Right renal pelvis (tissue), 4 donors: ENCODE measurements at places on chromosomes 2 and 18.

GRCh38 chr2:180359522-180360282 is 352.6 kb upstream of the CWC22 start:
- no peak for DNase-seq

DNA sequence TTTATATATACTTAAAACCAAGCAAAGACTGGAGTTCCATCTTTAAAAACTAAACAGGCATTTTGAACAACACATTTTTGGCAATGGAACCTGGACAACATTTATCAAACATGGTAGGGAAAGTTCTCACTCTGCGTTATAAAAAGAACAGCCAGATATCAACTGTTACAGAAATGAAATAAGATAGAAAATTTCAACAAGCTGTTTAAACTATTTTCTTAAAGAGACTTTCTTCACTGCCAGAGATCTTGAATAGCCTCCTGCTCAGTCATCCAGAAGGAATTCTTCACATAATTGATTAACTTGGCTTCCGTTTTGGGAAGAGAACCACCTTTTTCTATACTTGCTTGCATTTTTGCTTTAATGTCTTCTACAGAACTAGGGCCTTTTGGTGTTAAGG is 166.0 kb upstream of the PIK3C3 start:
- no peak for DNase-seq

- DNase-seq, result no peak
Measured at GRCh38 chr2:33426666-33427231, 49.7 kb upstream of the RASGRP3 start.

- no peak for DNase-seq
Measured at GRCh38 chr2:40098786-40099470, 319.9 kb upstream of the THUMPD2 start.

GRCh38 chr2:226020956-226021355 is 621.4 kb downstream of the NYAP2 start:
- DNase-seq, result no peak

GRCh38 chr2:49845671-49846070 is 691.4 kb upstream of the FSHR start:
- no peak for DNase-seq

DNA sequence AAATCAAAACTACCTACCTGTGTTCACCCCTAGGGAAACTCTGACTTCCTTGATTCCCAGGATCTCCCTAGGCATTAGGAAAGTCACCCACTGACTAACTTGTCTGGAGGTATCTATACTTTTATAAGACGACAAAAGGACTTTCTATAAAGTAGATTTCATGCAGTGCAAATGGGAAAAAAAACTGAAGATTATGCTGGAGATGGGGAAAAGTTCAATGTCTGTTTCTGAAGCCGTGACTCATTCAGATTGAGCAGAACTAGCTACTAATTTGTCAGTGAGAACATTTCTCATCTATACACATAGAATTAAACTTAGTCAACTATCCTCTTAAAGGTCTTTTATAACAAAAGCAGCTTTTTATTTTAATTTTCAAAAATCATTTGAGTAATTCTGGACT is 6.0 kb downstream of the SEPTIN10 start:
- DNase-seq, result no peak

DNA sequence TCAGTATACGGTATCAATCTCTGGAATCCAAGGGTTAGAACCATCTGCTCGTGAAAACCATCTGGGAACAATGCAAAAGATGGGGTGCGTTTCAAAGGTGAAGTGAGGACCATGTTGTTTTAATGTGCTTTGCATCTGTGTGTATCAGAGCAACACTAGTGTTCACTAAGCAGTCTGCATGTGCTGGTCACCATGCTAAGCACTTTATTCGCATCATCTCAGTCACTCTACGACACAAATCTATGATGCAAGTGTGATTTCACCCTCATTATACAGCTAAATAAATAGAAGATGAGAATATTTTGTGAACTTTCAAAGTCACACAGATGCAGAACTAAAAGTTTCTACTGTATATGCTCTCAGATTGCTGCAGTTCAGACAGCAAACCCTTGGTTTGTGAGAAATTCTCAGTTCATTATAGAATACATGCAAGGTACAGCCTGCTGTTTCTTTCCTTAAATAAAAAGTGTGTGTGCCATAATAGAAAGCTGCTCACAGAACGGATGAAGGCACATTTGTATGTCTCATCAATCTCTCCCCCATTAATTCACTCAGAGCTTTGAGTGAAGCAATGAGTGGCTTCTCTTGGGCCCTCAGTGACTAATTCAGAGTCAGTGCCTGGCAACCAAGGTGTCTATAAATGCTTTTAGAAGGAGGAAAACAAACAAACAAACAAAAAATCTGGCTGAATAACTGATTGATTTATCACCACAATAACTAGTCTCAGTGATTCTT is 652.8 kb upstream of the SOX11 start:
- no peak for DNase-seq

GRCh38 chr18:24369426-24369825 is 28.2 kb downstream of the OSBPL1A start:
- DNase-seq, result no peak

GRCh38 chr2:182906454-182906853 is 40.0 kb upstream of the FRZB start:
- no peak for DNase-seq

- no peak for DNase-seq
Measured at GRCh38 chr2:41927581-41928264, 120.1 kb upstream of the PKDCC start.

DNA sequence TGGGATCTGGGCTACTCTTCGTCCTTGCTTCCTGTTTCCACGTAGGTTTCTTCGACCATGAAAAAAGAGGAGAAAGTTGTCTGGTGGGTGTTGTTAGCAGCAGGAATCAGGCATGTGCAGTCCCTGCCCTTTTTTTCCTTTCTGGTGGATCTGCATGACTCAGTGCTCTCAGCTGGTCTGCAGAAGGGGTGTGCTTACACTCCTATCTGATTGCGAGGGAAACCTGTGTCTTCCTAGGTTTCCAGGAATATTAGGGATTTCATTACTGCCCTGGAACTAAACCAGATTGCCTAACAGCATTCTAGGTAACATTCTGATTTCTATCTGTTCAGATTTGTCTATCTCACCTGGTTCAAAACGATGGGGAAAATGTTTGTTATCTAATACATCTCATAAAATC is 174.3 kb downstream of the CCDC102B start:
- DNase-seq, result no peak

DNA sequence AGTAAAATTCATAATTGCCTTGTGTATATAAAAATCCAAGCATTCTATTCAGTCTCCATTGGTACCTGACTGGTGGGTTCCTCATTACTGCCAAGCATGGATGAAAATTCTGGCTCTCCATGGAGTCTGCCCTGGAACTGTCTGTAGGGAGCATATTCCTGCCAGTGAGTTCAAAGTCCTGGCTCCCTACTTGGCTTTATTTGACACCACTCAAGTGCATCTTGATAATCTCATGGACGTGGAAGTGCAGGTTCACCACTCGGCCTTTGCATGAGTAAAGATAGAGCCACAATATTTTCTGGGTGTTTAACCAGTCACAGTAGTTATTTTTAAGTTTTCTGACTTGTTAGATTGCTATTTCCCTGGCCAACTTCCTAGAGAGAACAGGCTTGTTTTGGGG is 63.5 kb downstream of the CNTNAP5 start:
- no peak for DNase-seq

DNA sequence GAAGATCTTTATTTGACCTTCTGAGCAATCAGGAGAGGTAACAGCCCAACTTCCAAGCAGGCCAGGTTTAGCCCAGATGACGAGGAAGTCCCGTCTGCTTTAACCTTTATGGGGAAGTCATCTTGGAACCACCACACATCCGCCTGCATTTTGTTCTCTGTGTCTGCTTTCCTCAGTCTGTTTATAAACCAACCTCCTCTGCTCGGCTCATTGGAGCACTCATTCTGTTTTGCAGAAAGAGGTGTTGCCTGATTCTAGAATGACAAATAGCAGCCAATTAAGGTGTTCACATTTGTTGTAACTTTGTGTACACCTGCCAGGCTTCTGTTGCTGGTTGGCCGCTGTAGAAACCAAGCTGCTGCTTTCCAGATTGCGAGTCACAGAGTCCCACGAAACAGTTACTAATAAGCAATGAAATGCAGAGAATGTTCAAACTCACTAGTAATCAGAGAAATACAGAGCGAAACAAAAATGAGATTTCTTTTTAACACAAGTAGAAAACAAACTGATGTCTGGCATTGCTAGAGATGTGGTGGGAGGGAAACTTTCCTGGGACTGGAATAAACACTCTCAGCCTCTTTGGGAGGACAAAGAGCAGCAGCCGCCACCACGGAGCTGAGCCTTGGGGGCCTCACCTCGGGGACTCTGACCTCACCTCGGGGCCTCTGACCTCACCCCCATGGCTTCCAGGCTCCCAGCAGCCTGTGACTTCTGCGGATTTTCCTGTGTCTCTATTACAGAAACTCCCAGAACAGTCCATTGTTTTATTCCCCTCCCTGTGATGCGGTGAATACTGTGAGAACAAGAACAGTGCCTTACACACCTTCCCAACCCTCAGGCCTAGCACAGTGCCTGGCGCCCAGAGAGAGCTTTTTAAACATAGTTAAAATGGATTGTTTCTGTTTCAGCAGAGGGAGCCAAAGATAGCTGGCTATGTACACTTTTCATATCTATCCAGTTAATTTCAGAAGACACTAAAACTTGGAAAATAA is 64.0 kb downstream of the MBP start:
- DNase-seq, result no peak

DNA sequence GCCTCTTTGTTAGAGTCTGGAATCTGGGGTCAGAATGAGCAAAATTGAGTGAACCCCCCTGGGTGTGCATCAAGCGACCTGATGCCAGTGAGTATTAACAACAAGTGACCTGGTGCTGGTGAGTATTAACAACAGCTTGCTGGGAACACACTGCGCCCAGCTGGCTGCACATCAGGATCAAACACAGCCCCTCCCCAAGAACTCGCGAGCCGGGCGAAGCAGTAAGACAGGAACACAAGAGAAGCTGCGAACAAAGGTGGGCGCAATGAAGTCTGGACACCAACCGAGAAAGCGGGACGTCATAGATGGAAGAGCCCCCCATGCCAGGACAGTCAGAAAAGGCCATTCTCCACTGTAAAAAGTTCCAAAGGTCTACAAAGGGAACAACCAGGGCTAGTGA is 34.3 kb downstream of the CRACDL start:
- no peak for DNase-seq

- DNase-seq, result no peak
Measured at GRCh38 chr18:57077786-57078552, 68.9 kb upstream of the BOD1L2 start.

- DNase-seq, result no peak
Measured at GRCh38 chr2:222439692-222440091, 15.3 kb downstream of the SGPP2 start.
